AG09319 (cell line): ENCODE measurements at places on chromosomes 3 and 15.

DNA sequence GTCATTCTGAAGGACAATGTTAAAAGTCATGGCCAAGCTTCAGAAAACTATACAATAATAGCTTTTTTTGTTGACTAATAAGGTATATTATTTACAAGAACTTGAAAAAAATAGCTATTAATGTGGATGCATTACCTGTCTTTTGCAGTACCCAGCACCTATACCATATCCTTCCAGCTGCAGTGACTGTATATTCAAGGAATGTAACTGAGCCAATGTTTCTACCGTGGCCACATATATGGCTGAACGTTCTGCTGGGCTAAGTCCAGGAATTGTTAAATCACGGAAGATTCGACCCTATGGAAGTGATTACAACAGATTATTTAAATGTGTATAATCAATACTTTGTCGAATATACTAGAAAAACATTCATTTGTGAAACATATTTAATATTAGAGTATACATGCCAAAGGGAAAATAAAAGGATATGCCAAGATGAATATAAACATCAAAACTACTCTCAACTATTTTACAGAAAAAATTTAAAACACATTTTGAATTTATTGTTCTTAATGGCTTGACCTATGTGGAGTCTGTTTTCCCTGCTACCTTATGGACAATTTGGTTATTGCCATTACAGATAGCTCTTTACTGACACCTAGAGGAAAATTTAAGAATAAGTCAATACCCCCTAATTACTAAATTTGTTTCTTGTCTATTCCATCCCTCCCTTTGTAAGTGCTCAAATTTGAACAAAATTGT, 17.6 kb downstream of the ACAD11 start:
- peak; percentile 24 for DNase-seq

- no peak for DNase-seq
Observed at GRCh38 chr15:68578980-68579935, at the start of gene CORO2B. CORO2B (plus strand) TSS chr15:68578993; CDS start chr15:68579263, 270 bp downstream.

GRCh38 chr3:73805435-73805834, 180.7 kb upstream of the PDZRN3 start:
- no peak for DNase-seq

DNA sequence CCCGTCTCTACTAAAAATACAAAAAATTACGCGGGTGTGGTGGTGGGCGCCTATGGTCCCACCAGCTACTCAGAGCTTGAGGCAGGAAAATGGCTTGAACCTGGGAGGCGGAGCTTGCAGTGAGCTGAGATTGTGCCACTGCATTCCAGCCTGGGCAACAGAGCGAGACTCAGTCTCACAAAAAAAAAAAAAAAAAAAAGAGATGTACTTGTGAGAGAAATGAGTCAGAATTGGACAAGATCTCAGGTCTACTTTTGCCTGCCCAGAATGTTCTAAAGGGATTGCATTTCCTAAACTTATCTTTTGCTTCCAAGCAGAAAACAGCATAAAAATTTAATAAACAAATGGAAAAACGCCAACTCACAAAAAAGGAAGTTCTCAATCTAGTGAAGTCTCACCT, 167.5 kb downstream of the NR2F2 start:
- DNase-seq, result no peak

GRCh38 chr3:89565098-89565497, 457.7 kb downstream of the EPHA3 start:
- DNase-seq, result no peak

GRCh38 chr3:124496061-124496460, 234.2 kb upstream of the UMPS start:
- no peak for DNase-seq

GRCh38 chr3:25513642-25514266, 85.7 kb downstream of the RARB start:
- DNase-seq, result no peak

DNA sequence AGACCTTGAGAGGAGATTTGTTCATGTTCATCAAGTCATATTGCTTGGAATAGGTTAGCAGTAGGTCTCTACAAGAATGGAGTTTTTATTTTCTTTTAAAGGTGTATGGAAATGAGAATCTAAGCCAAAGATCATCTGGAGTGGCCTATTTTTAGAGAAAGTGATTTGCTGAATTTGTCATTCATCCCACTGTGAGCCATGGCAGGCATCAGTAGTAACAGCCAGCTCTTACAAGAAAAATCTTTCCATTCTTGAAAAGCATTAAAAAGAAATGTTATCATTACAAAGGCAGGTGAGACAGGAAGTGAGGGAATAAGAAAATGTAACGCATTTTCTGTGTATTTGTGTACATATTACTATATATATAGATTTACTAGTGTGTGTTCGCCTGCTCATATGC, 29.6 kb downstream of the STAC start:
- DNase-seq, result no peak

DNA sequence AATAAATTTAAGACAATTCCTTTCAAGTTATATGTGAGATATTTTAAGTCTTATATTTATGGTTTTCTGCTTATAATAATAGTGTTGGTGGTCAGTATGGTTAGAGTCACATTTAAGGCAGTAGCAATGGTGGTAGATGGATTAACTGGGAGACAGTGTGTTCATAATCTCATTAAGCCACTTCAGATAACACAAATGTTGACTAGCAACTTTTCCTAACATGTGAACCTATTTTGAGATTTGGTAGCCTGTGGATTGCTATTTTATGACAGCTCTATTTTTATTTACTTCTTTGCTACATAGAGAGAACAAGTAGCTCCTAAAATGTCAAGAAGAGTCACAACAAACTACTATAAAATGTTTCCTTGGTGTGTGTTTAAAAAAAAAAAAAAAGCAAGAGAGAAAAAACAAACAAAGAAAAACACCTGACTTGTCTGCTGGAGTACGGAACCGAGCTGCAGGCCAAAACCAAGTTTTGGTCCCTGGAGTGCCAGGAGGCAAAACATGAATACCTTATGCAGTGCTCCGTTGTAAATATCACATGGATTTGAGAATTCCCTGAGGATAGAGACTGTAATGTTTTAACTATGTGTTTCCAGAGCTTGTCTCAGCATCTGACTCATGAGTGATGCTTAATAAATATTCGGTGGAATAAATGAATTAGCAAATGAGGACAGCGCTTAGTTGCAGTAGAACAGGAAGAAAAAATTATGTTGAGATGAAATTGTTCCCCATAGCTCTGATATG, 457.1 kb upstream of the ROBO2 start:
- no peak for DNase-seq

- DNase-seq, result peak; percentile 61
Observed at GRCh38 chr15:49675041-49675440, 54.2 kb downstream of the DTWD1 start.

GRCh38 chr15:60757831-60758570, 279.1 kb upstream of the ICE2 start:
- no peak for DNase-seq

GRCh38 chr3:195047536-195047935, 223.4 kb downstream of the XXYLT1 start:
- DNase-seq, result no peak

DNA sequence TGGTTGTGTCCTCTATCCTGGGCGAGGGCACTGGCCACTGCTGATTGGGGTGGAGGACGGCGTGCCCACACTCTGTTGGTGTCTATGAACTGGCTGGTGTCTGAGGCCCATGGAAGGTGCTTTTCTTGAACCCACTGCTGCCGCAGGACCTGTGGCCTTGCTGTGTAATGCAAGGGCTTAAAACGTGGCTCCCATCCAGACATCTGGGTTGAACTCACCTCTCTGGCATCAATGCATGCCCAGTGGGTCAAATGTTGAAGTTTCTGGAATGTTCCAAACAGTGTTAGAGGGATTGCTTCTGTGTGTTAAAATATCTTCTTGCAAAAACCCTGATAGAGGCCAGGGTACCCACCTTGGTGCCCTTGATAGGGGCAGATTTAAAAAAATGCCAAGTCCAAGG, 42.6 kb downstream of the FAM3D start:
- DNase-seq, result no peak

GRCh38 chr15:85793641-85794597, 806 bp downstream of the KLHL25 start:
- no peak for DNase-seq

DNA sequence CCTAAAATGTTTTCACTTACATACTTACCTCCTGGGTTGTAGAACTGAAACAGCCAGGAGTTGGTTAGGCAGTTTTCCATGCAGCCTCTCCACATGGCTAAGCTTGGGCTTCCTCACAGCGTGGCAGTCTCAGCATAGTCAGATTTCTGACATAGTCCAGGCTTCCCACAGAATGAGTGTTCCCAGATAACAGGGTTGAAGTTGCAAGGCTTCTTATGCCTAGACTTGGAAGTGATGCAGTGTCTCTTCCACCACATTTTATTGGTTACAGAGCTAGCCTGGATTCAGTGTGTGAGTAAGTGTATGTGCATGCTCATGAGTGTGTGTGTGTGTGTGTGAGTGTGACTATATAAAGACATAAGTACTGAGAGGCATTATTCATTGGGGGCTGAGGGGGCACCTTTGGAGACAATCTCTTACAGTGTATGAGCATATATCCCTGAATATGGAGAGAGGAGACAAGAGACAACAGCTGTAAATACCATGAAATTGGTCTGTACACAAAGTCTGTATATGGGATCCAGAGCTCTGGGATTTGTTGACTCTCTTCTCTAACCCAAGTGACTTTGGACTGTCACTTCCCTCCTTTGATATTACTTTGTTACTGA, 78.1 kb downstream of the ZNF621 start:
- no peak for DNase-seq

- DNase-seq, result no peak
Observed at GRCh38 chr3:70180664-70181063, 131.8 kb downstream of the MDFIC2 start.

GRCh38 chr15:57251308-57251707, 125.0 kb upstream of the CGNL1 start:
- DNase-seq, result no peak

DNA sequence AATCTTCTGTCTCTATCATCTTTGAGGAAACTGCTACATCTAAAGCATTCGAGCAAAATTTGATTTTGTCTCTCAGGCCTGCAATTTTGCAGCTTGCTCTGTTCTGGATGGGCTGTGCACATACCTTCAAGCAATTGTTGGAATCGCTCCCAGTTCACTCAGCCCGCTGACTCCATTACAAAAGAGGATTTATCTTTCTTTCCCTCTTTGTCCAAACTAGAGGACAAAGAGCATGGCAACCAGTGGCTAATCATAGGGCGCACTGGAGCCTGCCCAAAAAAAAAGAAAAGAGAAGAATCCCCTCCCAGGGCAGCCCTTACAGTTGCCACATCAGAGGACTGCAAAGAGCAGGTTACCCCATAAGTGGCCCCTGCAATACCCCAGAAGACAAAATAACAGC, 49.0 kb upstream of the DUT start:
- DNase-seq, result no peak

GRCh38 chr3:38029400-38030125, at the start of gene PLCD1:
PLCD1 (minus strand) TSS chr3:38029642; CDS start chr3:38029539, 103 bp downstream.
- peak; percentile 42 for DNase-seq

DNA sequence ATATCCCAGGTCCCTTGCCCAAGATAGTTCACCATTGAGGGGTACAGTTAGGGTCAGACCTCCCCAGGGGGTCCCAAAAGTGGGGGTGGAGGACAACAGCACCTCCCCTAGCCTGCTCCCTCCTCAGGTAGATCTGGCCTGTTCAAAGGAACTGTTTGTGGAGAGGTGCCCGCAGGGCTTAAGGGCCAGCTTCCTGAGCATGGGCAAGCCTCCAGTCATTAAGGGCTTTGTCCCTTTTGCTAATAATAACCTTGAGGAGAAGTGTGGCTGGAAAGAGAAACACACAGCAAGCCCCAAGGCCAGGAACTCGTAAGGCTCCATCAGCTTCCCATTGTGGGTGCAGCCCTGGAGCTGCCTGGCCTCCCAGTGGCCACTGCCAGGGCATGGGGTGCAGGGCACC, 47.4 kb downstream of the ISG20 start:
- no peak for DNase-seq

DNA sequence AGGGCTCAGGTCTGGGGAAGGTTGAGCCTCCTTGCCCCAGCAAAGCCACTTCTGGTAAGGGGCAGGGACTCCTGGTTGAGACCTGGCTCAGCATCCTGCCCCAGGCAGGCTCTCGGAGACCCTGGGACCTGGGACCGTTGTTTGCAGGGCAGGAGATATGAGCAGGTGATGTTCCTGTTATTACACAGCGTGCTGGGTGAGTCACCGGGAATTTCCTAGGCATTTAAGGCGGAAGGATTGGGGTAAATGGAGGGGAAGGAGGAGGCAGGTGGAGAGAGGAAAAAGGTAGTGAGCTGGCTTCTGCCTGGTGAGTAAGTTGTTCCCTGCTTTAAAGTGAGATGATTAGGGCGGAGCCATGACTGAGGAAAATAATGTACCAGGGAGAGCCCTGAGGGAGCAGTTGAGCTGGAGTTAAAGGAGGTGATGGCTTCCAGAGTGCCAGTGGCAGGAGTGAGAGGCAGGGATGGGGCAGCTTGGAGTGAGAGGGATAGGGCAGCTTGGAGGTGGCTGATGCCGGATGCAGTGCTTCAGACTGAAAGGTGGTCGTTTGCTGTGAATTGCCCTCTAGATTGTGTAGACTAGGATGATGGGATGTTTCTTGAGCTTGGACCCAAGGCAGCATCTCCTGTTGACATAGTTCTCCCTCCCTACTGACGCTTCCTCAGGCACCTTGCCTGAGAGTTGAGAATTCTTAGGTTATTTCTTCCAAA, 79.4 kb downstream of the AAGAB start:
- DNase-seq, result no peak

DNA sequence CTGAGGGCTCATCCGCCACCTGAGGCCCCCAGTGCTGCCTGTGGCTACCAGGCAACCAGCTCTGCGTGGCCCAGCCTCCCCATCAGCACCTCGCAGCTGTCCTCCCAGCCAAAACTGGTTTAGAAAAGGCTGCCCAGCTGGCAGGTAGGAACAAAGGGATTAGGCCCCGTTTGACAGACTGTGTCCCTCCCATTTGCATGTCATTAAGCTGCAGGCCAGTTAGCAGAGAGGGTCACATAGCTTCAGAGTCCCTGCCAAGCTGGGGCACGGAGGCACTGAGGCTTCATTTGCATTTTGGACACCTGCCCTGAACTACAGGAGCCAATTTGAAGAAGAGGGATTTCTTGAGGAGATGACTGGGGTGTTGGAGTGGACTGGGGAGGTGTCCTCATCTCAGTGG, 177.9 kb downstream of the TLE3 start:
- no peak for DNase-seq

DNA sequence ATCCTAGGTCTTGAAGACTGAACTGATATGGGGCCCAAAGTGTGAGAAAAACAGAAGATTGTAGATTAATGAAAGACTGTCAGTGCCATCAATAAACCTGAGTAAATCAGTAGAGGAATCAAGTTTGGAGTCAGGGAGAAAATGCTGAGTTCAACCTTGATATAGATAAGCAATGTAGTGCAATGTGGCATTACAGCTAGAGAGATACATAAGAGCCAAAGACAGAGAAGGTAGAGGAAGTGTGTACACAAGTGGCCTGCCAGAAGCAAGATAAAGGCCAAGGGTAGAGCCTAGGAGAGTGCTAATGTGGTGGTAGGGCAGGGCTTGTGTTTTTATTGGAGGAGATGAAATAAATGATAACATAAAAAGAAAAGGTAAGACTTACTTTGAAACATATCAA, 26.0 kb upstream of the EID1 start:
- no peak for DNase-seq

- DNase-seq, result peak; percentile 25
Observed at GRCh38 chr3:51637941-51638471, 33.0 kb upstream of the TEX264 start.
